PC-3 (cell line): ENCODE measurements at places on chromosomes 12 and 14. TPM values are rescaled to one million over a fixed set of nuclear protein-coding genes. Genes with fewer than 3 reads are reported as not detected.

Gene NFATC4
- total RNA-seq, result 11.5 and 15.1 TPM in 2 replicates

Gene AGAP2
- 0.23 and 0.40 TPM in 2 replicates for total RNA-seq

Gene CELA1
- total RNA-seq, result not detected in 2 replicates

Gene GPR68
- 0.35 and 1.5 TPM in 2 replicates for total RNA-seq

Gene TMEM119
- not detected in 2 replicates for total RNA-seq
